Uterus (tissue), 4 donors: ENCODE measurements at places on chromosomes 4 and X. TPM values are rescaled to one million over a fixed set of nuclear protein-coding genes. Genes with fewer than 3 reads are reported as not detected.

GRCh38 chrX:68848189-68848940, 19.5 kb downstream of the EFNB1 start:
- DNase-seq, result no peak
- H3K4me3 ChIP-seq, result no peak overlapping the region
- H3K36me3 ChIP-seq, result no peaks in the 10 kb centered on the region
- no peak overlapping the region for H3K27ac ChIP-seq
- H3K4me1 ChIP-seq, result no peaks in the 10 kb centered on the region

Gene SETD7
- 38.9 TPM for total RNA-seq

DNA sequence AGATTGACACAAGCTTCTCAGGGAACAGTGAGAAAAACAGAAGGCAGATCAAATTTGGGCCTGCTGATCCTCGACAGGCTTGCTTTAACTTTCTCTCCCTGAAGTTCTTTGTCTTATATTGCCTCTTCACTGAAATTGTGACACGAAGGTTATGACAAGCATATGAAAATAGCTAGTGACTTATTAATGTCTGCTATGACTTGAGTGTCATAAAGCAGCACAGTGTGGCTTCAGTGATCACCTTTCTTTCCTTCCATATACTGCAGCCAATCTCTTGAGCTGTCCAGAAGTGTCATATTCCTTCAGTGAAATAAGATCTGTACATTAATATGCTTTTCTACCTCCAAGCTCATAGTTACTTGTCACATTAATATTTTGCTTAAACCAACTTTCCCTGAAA, 870.2 kb downstream of the C4orf33 start:
- H3K27me3 ChIP-seq, result no peaks in the 10 kb centered on the region
- no peak for DNase-seq
- no peak overlapping the region for H3K27ac ChIP-seq
- no peaks in the 10 kb centered on the region for H3K36me3 ChIP-seq
- no peaks in the 10 kb centered on the region for H3K4me1 ChIP-seq
- H3K4me3 ChIP-seq, result no peak overlapping the region

Gene GPAT3
- 5.3 TPM for total RNA-seq
